AG04449 (cell line): ENCODE measurements at places on chromosomes 13 and 19.

- no peak for DNase-seq
Measured at GRCh38 chr13:45167611-45168554, 33.0 kb downstream of the KCTD4 start.

GRCh38 chr13:112513761-112514160 lies 74.2 kb downstream of the TUBGCP3 start:
- DNase-seq: no peak

- no peak for DNase-seq
Measured at GRCh38 chr19:13209484-13210338, 59.5 kb downstream of the IER2 start.

DNA sequence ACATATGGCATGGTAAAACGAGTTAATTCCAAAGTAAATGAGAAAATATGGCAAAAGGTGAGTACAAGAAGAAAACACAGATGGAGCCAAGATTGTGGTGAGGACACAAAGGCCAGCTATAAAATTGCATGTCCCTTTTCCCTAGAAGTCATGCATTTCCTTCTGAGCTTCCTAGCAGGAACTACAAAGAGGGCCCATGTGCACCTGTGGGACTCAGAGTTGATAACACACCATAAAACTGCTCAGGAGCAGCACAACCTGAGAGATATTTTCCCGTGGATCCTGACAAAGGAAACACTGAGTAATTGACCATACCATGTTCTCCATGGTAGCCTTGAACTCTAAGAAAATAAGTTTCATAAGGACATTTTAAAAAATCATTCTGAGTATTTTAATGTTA lies 228.3 kb downstream of the DLEU7 start:
- DNase-seq: no peak

GRCh38 chr19:58274771-58275201 lies 4.0 kb upstream of the ZNF8 start:
- DNase-seq: no peak

GRCh38 chr13:49366841-49367240 lies 77.0 kb downstream of the CAB39L start:
- no peak for DNase-seq

DNA sequence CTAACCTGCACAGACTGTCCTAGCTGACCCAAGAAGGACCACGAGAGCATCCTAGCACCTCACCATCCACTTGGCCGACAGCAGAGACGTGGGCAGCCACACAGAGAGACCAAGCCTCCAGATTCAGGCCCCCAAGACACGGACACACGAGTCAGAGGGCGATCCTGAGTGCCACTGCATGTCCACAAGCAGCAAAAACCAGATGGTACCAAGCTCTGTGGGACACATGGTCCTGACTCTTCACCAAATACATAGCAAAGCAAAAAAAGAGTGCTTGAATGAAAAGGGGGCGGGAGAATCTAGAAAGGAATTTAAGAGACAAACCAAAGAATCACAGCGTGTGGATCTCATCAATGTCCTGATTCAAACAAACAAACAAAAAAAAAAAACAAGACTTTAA lies 45.2 kb downstream of the MLLT1 start:
- no peak for DNase-seq

- no peak for DNase-seq
Measured at GRCh38 chr13:30442926-30443325, 20.6 kb downstream of the UBE2L5 start.

- DNase-seq: no peak
Measured at GRCh38 chr13:18991060-18991459, 190.6 kb downstream of the TUBA3C start.

GRCh38 chr19:2221250-2221831 lies 14.8 kb downstream of the PLEKHJ1 start:
- DNase-seq: no peak

DNA sequence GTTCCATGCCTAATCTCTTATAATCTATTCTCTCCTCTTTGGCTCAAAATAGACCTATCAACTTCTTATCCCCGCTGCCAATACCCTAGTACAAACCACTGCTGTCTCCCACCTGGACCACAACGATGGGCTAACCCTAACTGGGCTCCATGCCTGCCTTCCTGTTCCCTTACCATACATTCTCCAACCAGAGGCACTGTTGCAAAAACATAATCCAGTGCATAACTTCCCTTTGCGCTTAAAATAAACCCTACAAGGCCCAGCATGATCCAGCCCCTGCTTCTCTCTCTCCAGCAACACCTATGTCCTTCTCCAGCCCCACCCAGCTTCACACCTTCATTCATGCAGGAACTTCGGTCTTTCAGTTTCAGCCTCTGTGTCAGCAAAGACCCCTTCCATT lies 27.4 kb upstream of the CEBPA start:
- DNase-seq: no peak

DNA sequence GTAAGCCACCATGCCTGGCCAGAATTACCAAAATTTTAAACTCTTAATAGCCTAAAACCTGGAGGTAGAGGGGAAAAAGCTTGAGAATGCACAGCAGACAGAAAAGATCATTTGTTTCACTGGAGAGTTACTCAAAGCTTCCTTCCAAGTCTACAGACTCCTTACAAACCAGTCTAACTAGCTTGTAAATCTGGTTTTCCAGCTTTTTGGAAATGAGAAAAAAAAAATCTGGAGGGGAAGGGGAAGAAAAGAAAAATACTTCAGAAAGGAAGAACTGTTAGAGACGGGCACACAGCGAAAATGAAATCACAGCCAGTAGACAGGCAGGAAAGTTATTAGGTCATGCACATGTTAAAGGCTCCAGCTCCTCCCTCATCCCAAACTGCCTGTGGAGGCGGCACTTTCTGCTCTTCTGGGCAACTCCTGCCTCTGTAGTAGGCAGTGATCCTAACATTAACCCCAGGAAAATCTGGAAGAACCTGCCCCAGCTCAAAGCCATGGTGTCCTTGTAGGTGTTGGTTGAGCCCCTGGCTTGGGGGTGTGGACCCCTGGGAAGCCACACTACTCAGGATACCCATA lies 17.3 kb downstream of the PARP4 start:
- DNase-seq: no peak

DNA sequence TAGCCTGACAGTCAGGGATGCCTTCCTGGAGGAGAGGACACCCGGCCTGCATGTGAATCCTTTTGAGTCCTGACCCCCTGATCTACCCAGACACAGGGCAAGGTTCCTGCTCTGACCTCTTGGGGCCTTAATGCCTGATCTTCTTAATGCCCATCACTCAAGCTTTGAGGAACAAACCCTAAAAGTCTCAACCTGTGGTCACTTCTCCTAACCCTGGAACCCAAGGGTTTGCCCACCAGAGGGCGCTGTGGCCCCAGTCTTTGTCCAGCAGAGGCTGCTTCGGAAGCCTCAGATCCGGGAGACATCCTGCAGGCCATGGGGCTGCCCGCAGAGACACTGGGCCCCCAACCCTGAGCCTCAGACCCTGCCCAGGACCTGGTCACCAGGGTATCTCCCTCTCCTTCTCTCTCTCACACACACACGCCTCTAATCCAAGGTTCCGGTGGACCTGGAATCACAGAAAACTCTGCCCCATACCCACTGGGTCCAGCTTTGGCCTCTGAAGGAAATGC lies 9.8 kb upstream of the DPF1 start:
- no peak for DNase-seq

DNA sequence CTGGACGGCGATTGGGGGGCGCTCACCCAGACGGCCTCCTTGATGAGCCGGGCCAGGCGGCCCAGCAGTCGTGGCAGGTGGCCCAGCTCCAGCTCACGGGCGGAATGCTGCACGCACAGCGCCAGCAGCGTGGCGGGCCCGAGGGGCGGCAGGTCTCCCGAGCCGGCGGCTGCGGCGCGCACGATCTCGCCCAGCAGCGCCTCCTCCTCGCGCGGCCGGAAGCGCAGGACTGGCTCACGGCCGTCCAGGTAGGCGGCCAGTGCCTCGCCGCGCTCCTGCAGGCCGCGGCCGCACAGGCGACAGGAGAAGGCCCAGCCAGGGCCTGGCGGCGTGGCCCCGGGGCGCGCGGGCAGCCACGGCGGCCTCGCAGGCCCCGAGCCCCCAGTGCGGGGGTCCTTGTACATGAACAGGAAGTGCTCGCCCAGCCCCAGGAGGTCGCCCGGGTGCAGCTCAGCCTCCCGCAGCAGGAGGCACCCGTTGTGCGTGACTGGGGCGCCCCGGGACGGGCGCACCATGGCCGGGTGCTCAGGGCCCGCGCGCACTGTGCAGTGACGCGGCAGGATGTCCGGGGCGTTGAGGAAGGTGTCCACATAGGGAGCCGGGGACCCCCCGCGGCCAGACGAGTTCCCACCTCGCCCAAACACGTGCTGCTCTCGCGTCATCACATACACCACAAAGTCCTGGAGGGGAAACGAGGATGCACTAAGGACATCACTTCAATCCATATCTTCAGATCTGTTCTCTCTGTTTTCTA lies 9.6 kb upstream of the MAMSTR start:
- no peak for DNase-seq
